ENCODE measurements at places on chromosomes 3 and 15. TPM values are rescaled to one million over a fixed set of nuclear protein-coding genes. Genes with fewer than 3 reads are reported as not detected.
A peak's percentile ranks its signal among the peaks of the same experiment; 100 is the strongest.

DNA sequence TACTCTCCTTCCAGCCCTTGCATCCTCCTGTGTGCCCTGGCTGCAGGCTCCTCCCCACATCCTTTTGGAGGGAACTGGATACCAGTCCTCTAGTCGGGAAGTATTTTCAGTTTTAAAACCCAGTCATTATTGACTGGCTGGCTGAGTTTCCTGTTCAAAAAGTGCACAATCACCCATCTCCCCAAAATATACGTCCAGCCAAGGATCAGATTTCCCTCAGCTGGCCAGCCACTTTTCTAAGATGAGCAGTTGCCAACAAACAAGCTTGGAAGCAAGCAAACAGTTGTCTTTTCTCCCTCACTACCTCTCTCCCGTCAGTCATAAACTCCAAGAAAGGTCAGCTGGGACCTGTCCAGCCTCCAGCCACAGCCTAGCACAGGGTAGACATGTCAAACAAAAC is 147.7 kb upstream of the GALNT15 start:
- DNase-seq = no peak

DNA sequence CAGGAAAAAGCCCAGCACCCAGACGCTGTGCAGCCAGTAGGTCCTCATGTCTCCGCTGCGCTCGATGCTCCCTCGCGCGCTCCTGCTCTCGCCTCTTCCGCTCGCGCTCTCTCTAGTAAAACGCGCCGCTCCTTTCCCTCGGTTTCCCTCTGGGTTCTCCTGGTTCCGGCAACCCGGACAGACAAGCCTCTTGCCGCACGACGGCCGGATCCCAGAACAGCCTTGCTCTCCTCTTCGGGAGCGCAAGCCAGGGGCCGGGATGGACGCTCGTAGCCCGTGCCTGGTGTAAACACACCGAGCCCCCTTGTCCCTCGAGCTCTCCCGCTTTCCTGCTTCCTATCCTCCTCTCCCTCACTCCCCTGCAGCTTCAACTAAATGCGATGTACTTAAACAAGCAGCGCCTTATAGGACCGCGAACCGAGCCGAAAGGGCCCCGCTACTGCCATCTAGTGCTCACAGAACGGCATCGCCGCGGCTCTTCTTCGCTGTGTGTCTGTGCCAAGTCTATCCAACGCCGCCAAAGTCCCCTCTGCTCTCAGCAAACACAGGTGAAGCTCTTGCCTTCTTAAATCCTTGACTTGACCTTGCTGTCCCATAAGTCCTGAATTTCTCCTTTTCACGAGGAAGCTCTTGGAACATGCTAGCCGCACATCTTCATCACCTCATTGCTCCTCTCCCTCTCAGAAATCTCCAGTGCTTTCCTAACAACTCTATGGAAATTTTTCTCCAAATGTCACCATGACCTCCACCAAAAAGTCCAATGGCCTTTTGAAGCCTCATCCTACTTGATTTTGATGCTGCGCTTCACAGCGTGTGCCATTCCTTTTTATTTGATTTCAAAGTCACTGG is 1037.2 kb downstream of the IGSF11 start:
- peak; percentile 46 for DNase-seq

GRCh38 chr15:29665444-29666003 is 156.7 kb downstream of the TJP1 start:
- no peak for DNase-seq

The RPS27L gene
- 173 TPM for total RNA-seq

The RNF7 gene
- 125 TPM for total RNA-seq

- no peak for DNase-seq
Observed at GRCh38 chr3:126580746-126581145, 22.0 kb upstream of the C3orf22 start.

DNA sequence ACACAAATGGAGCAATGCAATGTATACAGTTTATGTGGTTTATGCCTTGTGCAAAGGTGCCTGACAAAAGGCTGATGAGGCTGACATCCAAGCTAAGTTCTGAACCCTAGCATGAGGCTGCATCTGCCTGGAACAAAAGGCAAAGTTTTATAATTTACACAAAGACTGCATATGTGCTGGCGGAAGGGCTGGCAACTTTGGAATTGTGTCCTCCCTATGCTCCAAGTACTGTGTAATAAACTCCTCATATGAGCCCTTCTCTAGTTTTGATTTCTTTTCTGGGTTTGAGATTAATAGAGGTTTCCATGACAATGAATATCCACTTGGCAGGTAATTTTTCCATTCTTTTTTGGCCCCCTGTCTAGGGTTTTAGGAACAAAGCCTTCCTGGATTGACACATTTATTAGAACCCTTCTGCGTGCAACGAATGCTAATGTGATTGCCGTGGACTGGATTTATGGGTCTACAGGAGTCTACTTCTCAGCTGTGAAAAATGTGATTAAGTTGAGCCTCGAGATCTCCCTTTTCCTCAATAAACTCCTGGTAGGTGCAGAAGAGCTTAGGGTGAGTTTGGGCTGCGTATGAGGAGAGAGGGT is 10.8 kb downstream of the PLA1A start:
- no peak for DNase-seq

The ITPKA gene
- total RNA-seq = 50.9 TPM

DNA sequence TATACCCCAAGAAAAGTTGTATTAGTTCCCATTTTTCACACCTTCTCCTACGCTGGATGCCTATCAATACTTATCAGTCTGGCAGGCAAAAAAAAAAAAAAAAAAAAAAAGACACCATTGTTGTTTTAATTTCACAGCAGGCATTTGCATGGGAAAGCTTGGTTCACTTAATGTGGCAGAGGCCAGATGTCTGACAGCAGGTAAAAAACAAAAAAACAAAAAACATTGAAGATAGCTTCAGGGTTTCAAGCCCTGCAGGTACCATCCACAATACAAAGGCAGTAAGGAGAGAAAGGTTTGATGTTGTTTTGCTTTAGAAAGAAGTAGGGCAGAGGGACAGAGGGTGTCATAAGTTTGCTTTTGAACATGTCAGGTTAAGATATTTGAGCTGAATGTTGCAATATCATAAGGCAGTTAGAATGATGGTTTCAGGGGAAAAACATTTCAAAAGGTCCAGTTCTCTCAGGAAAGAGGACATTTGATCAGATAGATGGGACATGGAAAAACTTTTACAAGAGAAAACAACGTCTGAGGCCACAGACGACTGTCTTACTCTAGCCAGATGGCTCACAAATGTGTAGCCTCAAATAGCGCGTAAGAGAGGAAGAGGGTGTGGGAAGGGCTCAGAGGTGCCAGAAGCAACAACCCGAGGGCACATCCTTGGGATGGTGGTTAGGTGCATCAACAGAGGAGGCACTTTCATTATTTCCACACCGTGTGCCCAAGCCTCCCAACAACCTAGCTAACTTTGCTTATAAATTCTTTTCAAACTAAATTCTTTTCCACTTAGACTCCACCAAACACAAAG is 25.7 kb downstream of the PCOLCE2 start:
- no peak for DNase-seq

DNA sequence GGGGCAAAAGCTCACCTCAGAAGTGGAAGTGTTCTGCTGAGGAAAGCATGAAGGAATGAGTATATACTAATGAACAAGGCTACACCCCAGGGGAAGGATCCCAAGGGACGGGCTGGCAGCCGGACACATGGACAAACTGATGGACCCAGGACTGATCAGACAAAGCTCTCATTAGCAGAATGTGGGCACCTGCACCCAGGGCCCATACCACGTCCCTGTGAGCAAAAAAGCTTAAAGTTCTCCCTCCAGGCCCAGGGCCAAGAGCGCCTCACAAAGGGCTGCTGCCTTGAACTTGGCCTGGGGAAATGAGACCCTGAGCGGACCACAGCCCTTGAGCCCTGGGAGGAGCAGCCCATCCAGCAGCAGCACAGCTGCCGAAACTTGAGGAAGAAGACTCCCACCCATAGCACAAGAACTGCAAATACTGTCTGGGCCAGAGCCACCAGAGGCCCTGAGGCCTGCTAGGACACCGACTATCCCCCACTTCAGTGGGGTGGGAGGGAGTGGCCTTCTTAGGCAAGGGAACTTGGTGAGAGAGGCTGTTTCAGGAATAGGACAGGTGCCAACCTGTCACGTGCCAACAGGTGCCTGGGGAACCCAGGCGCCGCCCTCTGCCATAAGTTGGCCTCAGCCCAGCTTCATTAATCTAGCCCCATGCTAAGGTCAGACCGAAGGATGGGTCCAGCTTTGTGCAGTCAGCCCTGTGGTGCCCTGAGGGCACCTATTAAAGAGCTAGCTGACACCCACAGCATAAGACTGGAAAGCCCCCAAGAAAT is 2.3 kb upstream of the GMPPB start:
- peak; percentile 86 for DNase-seq

The HGD gene
- total RNA-seq = 62.9 TPM

DNA sequence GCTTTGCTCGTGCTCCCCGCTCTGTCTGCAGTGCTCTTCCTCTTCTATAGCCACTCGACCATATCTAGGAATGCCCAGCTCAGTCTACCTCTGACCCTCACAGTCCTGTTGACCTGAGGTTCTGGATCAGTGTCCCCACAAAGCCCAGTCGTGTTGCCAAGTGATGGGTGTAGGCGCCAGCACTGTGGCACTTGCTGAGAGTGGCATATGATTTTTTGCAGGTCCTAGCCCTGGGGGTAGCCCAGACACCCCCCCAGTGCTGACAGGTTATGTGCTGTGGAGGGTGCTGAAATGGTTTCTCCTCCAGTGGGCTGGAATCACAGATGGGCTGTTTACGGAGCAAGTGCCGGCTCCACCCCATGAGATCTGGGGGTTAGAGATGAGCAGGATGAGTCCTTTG is 32.5 kb downstream of the ACAD9 start:
- DNase-seq = no peak

GRCh38 chr3:194985031-194985578 is 285.9 kb downstream of the XXYLT1 start:
- peak; percentile 79 for DNase-seq

DNA sequence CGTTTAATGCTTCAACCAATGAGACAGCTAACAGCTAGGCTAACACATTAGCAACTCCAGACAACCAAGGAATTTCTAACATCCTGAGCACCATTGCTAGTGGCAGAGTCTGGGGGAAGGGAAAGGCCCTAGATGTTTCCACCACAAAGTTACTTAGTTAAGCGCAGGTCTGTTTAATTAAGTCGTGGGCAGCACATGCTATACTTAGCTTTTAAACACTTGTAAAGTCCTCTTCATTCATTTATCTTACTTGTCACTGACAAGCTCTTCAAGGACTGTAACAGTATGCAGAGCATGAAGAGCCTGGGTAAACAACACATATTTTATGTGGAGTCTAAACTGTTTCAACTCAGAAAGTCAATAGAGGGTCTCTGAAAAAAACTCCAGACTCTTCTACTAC is 221.1 kb upstream of the WNT5A start:
- no peak for DNase-seq

DNA sequence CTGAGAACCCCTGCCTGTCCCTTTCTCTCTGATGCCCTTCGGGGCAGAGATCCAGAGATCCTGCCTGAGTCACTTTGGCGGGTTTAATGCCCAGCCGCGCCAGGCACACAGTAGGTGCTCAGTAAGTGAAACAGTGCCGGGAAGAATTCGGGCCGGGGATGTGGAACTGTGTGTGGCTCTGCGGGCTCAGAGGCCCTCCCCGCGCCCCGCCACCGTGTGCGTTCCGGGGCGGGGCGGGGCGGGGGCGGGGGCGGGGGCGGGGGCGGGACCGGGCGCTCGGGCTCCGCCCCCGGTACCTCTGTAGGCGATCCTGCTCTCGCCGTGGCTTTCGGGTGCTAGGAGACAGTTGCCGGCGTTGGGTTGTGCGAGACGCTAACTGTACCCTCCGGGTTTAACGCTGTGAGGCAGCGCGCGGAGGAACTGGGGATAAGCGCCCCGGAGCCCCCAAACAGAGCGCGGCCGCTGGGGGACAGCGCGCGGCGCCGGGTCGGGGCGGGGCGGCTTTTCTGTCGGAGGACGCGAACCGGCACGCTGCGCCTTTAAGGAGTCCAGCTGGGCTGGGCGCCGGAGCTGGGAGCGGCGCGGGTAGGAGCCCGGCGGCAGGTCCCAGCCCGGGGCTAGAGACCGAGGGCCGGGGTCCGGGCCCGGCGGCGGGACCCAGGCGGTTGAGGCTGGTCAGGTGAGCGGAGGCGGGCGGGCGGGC is at the start of gene ABHD6:
Gene ABHD6, plus strand, starts transcription at position 555 of the 703 bp plus-strand sequence. CDS start 18,795 bp downstream, outside the sequence.
- DNase-seq = peak; percentile 85

The FOXB1 gene
- not detected for total RNA-seq

DNA sequence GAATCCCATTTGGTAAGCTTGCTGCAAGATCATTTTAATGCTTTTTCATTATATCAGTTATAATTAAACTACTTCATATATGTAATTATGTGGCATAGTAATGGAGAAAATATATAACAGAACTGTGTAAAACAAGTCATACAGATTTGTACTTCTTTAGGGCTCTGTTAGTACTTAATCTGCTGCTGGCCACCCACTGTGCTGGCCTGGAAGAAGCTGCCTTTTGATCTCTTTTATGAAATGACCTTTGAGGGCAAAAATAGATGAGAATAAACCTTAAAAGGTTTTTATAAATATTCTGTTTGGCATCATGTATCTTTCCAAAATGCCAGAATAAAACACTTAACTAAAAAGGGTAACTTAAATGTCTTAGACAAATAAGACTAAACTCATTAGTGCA is 262.9 kb downstream of the ZIC1 start:
- no peak for DNase-seq

- no peak for DNase-seq
Observed at GRCh38 chr3:46711305-46711704, 6.4 kb downstream of the PRSS50 start.

GRCh38 chr3:56862352-56863062 is 60.8 kb upstream of the ARHGEF3 start:
- DNase-seq = no peak

GRCh38 chr3:184639351-184639750 is 72.5 kb downstream of the MAGEF1 start:
- DNase-seq = no peak

The RPUSD2 gene
- total RNA-seq = 9.0 TPM

DNA sequence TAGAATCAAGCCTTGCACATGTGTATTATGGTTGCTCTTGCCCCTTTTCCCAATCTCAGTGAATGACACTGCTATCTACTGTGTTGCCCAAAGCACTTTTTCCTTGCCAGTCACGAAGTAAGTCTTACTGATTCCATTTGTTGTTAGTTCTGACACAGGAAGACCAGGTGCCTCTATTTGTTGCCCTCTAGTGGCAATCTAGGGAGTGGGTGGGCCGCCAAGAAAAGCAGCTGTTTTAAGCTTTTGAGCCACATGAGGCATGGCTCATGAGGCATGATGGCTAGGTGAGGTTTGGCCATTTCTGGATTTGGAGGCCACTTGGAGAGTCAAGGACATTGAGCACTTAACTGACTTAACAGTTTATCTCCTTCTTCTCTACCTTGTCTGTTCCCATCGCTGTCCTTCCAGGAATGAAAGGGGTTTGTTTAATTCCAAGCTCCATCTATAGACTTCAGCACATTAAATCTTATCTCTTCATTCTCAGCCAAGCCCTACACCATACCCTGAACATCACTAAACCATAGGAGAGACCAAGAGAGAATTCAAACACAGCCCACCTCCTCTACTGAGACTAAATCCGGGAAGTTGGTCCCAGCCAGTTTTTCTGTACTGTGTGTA is 103.1 kb downstream of the HCN4 start:
- no peak for DNase-seq

- DNase-seq = no peak
Observed at GRCh38 chr15:73287019-73287418, 81.7 kb downstream of the HCN4 start.

DNA sequence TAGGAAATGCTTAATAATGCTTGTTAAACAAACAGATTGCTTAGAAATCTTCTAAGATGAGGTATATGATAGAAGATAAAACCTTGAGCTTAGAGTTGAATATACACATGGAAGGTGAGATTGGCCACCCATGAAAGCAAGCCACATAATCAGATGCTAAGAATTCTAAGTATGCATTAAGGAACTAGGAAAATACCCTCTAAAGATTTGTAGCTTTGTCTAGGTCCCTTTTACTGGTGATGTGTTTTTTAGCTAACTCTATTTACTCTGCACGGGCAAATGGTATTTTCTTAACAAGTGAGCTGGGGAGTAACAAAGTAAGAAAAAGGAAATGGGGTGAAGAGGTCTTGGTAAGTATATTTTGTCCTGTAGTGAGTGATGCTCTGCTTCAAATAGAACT is 310.3 kb downstream of the OXSM start:
- no peak for DNase-seq

Measured in left colon (tissue), 2 donors.